ENCODE measurements at places on chromosomes 3 and 15. TPM values are rescaled to one million over a fixed set of nuclear protein-coding genes. Genes with fewer than 3 reads are reported as not detected.

The GATA2 gene
- 11.0 TPM for total RNA-seq

DNA sequence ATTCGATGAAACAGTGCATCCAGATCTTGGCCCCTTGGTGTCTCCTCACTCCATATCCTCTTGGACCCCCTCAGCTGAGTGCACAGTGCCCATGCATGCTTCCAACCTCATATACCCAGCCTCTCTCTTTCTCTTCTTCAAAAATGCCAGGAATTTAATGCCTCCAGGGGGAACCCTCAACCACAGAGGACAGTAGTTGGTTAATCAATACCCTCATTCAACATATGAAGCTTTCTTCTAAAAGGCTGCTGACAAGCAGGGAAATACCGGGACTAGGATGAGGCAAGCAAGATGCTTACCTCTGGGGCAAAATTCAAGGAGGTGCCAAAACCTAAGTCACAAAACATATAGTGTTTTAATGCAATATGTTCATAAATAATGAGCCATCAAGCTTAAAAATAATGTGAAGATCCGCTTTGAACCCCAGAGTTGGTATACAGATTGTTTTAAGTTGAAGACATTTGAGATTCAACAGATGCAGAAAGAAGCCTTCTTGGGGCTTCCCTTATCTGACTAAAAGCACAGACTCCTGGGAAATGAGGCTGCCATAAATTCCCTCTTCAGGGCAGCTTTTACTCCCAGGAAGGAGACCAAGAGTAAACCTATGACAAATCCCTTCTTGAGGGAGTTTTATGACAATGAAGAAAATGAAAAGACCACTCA is 48.2 kb upstream of the FHIT start:
- no peak overlapping the region for H3K27ac ChIP-seq
- no peaks in the 10 kb centered on the region for H3K36me3 ChIP-seq
- H3K4me1 ChIP-seq = no peaks in the 10 kb centered on the region
- H3K27me3 ChIP-seq = no peaks in the 10 kb centered on the region
- no peak for DNase-seq
- H3K4me3 ChIP-seq = no peak overlapping the region

DNA sequence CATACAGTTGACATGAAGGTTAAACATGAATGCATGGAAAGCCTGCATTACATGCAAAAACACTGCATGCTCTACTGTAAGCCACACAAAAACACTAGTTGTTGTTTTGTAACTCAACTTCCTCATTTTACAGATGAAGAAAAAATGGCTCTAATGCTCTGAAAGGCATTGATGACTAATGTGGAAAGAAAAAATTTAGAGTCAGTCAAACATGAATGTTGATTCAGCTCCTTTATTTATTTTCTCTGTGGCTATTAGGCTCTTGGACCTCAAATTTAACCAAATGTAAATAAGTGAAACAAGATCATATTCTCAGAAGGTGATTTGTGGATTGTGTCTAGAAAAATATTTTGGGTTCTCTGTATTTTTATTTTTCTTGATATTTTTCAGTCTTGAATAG is 336.7 kb upstream of the ZNF717 start:
- no peaks in the 10 kb centered on the region for H3K4me1 ChIP-seq
- H3K36me3 ChIP-seq = no peaks in the 10 kb centered on the region
- no peaks in the 10 kb centered on the region for H3K27me3 ChIP-seq
- no peak overlapping the region for H3K4me3 ChIP-seq

The ISLR gene
- total RNA-seq = 12.7 TPM

DNA sequence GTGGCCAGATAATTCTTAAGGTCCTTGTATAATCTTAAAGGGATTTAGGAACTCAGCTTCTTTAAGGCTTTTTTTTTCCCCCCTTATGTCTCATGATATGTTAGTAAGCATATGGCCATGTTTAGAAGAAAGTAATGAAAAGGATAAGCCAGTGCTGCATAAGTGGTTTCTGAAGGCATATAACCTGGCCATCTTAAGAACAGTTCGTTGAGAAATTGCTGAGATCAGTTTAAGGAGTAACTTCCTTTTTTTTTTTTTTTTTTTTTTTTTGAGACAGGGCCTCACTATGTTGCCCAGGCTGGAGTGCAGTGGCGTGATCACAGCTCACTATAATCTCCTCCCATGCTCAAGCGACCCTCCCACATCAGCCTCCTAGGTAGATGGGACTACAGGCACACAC is 51.7 kb downstream of the UBE2E2 start:
- DNase-seq = no peak
- peaks cover 24% of the 10 kb centered on the region for H3K4me1 ChIP-seq
- no peaks in the 10 kb centered on the region for H3K27me3 ChIP-seq
- no peak overlapping the region for H3K4me3 ChIP-seq

The SLCO3A1 gene
- total RNA-seq = 56.8 TPM

GRCh38 chr15:27706300-27706699 is 392.8 kb downstream of the OCA2 start:
- H3K27me3 ChIP-seq = peaks cover 30% of the 10 kb centered on the region
- no peak overlapping the region for H3K27ac ChIP-seq
- H3K4me1 ChIP-seq = no peaks in the 10 kb centered on the region
- DNase-seq = no peak
- H3K36me3 ChIP-seq = no peaks in the 10 kb centered on the region
- no peak overlapping the region for H3K4me3 ChIP-seq

DNA sequence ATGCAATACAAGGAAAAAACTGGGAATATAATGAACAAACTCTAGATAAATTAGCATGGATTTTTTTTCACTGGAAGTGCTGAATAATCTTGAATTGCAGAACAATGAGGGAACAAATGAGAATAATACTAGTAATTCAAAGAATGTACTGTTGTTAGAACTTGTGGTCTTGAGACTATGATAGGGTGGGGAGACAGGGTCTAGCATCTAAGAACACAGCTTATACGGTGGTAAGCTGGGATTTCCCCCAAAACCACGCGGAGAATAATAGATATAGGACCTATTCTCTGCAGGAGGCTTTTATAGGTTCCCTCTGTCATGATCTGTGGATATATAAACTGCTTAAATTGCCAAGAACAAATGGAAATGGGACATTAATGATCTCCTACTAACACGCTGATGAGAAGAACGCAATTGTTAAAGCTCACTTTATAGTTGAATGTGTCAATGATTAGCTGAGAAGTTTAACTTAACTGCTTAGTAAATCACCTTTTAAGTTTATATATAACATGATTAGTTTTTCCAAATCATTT is 692.3 kb downstream of the ZPLD1 start:
- H3K4me1 ChIP-seq = no peaks in the 10 kb centered on the region
- no peaks in the 10 kb centered on the region for H3K27me3 ChIP-seq
- no peak for DNase-seq
- no peak overlapping the region for H3K27ac ChIP-seq

DNA sequence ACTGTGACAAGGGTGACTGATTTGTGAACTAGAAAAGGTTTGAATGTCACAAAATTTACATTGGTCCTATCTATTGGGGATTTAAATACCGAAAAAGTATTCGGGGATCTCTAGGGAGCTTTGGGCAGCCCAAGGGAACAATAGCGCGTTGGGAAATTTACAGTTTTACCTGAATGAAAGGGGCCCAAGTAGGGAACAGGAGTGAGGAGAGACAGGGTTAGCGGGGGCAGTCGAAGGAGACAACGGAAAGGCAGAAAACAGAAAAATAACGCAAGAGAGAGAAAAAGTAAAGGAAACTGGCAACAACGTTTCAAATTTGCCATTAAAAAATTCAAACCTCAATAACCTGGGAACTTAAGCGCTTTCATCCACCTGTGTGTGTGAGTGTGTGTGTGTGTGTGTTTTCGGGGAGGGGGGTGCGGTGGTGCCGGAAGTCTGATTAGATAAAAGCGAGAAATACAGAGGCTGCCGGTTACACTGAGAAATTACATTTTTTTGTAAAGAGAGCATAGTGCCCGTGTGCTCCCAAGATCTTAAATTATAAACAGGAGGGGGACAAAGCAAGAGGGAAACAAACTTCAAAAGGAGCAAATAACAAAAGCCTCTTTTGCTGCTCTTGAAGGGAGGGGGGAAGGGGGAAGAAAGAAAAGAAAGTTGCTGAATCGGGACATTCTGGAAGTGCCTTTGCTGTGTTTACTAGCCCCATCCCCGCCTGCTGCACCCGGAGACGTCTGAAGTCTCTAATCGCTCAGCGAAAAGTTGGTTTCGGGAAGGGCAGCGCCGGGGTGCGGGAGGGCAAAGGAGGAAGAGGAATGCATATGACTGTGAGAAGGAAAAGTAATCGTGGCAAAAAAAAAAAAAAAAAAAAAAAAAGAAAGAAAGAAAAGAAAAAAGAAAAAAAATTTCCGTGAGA is 721 bp upstream of the ZIC1 start:
- peaks cover 54% of the 10 kb centered on the region for H3K4me1 ChIP-seq
- DNase-seq = no peak
- peak overlapping the region; percentile 56 for H3K4me3 ChIP-seq
- H3K27ac ChIP-seq = no peak overlapping the region

The CLPX gene
- 52.5 TPM for total RNA-seq

DNA sequence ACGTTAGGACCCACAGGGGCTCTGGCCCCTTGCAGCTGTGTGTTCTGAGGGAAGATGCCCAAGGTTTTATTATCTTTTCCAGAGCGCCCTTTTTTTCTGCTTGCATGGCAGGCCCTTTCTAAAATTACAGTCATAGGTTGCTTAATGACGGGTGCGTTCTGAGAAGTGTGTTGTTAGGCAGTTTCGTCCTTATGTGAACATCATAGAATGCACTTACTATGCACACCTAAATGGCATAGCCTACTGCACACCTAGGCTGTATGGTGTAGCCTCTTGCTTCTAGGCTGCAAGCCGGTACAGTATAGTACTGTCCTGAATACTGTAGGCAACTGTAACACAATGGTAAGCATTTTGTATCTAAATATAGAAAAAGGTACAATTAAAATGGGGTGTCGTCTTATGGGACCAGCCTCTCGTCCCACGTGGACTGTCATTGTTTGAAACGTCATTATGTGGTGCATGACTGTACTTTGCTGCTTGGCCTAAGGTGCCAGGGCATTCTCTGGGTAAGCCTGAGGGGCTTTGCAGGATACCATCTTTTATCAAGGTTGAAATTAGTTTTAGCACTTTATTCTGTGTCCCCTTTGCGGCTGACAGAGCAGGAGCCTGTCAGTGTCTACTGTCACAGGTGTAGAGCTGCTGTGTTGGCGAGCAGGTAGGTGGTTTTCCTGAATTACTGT is 10.9 kb downstream of the KLF13 start:
- peaks cover 99% of the 10 kb centered on the region for H3K4me1 ChIP-seq
- no peaks in the 10 kb centered on the region for H3K27me3 ChIP-seq
- no peaks in the 10 kb centered on the region for H3K36me3 ChIP-seq
- no peak for DNase-seq
- no peak overlapping the region for H3K4me3 ChIP-seq

- DNase-seq = no peak
- H3K4me3 ChIP-seq = no peak overlapping the region
- H3K4me1 ChIP-seq = no peaks in the 10 kb centered on the region
- H3K27ac ChIP-seq = no peak overlapping the region
- no peaks in the 10 kb centered on the region for H3K36me3 ChIP-seq
These were observed 146.3 kb downstream of the P3H2 start for GRCh38 chr3:189974359-189974758.
